ENCODE measurements at places on chromosomes 5 and 9. TPM values are rescaled to one million over a fixed set of nuclear protein-coding genes. Genes with fewer than 3 reads are reported as not detected.
A peak's percentile ranks its signal among the peaks of the same experiment; 100 is the strongest.

ADAMTS12 gene
- 51.3 TPM for total RNA-seq

GSN gene
- total RNA-seq, result 461 TPM

DNA sequence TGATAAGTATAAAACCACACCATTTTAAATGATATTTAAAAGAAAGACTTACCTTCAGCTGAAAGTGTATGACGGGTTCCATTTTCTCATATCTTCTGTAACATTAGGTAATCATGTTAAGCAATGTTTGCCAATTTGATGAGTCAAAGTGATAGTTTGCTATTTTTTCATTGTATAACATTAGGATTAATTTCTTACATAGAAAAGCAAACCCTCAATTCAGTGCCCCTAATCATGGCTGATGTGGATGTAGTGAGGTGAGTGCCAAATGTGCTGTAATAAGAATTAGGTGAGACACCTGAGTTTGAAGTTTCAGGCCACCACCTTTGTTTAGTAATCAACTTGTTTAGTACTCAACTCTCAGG lies 68.0 kb downstream of the UNC13B start:
- DNase-seq, result no peak

SLC34A3 gene
- not detected for total RNA-seq

DNA sequence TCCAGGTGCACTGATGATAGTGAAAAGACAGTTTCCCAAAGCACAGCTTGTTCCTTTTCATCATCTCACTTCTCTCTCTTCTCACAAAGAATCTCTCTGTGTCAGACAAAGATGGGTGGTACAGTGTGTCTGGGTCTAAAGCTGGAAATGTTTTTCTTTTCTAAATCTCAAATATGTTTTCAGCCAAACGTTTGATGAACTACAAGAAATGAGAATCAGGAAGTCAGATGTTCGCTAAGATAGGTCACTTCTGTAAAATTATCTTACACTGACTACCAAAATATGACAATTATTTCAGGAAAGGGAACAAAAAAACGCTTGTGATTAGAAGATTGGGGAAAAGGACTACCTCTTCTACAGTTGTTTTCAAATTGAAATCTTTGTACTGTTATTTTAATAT lies 708.8 kb downstream of the PTPRD start:
- no peak for DNase-seq

DNA sequence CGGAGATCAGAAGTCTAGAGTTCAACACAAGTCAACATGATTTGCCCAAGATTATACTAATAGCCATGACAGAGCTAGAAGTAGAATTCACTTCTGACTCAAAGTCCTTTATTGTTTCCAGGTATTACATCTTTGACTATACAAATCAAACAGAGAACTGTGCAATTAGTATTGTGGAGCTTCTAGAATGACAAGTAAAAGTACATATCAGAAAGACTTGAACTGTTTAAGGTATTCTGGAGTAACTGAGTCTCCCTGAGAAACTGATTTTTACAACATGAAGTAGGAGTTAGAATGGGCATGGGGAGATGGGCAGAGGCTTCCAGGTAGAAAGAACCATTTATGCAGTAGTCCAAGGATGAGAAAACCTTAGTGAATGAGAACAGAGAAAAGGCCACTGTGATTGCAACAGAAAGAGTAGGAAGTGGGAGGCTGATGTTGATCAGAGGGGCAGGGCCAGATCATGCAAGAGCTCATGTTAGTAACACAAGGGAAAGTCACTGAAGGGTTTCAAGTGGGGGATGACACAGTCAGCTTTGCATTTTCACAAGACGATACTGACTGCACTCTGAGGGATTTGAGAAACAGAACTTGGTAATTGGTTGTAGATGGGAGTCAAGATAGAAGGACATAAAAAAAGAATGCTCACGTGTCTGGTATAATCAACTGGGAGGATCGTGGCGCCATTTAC lies 280.7 kb downstream of the RFX3 start:
- DNase-seq, result no peak

PCDHA9 gene
- under 0.01 TPM for total RNA-seq

- DNase-seq, result no peak
Measured at GRCh38 chr5:141976176-141976575, 7.3 kb downstream of the RNF14 start.

SEMA6A gene
- total RNA-seq, result 0.36 TPM

DNA sequence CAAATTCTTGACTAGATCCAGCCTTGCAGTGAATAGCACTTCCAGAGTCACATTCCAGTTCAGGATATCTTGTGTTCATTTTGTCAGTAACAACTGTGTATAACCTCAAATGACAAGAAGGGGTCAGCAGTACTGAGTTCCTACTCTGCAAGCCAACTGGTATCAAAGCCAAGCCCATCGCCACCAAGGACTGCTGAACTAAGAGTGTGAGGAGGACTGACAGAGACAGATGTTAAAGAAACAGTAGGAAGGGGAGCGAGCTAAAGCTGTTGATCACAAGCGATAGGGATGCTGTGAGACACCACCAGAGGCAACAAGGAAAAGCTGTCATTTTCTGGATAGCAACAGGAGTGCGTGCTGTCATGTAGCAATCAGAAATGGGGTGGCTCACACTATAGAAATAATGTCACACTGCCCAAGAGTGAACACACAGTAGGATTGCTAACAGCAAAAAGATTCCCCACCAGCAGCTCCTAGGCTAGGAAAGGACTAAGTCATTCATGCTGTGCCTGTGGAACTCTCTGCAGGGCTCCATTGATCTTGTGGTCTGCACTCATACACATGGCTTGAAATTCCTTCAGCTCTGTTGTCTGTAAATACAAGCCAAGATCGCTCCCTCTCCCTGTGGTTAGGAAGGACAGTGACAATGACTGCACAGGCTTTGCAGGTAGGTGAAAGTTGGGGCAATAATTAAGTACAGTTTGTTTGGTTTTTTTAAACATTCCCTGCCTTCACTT lies 658.6 kb downstream of the NR2F1-AS1 start:
- DNase-seq, result no peak

GRCh38 chr5:33490071-33490665 lies 49.4 kb downstream of the TARS1 start:
- no peak for DNase-seq

GRCh38 chr5:174386846-174387245 lies 337.5 kb upstream of the MSX2 start:
- DNase-seq, result no peak

- DNase-seq, result peak; percentile 13
Measured at GRCh38 chr9:125784286-125785049, 37.3 kb downstream of the PBX3 start.

TMEM215 gene
- total RNA-seq, result not detected

DNA sequence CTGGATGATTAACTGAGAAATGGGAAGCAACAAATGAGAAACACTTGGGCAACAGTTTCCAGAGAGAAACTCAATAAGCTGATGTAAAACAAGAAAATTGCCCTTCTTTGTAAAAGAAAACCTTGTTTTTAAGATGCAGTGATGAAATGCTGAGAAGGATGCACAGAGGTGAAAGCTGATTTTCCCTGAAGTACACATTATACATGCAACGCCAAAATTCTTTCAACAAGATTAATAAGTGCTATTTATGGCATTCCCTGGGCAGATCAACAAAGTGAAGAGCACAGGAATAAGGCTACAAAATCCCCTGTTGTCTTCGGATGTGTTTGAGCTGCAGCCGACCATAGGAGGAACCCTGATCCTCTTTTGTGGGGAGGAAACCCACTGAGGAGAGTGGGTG lies 208.0 kb upstream of the ANKH start:
- no peak for DNase-seq

- no peak for DNase-seq
Measured at GRCh38 chr9:124330011-124330697, 72.4 kb downstream of the NEK6 start.

DNA sequence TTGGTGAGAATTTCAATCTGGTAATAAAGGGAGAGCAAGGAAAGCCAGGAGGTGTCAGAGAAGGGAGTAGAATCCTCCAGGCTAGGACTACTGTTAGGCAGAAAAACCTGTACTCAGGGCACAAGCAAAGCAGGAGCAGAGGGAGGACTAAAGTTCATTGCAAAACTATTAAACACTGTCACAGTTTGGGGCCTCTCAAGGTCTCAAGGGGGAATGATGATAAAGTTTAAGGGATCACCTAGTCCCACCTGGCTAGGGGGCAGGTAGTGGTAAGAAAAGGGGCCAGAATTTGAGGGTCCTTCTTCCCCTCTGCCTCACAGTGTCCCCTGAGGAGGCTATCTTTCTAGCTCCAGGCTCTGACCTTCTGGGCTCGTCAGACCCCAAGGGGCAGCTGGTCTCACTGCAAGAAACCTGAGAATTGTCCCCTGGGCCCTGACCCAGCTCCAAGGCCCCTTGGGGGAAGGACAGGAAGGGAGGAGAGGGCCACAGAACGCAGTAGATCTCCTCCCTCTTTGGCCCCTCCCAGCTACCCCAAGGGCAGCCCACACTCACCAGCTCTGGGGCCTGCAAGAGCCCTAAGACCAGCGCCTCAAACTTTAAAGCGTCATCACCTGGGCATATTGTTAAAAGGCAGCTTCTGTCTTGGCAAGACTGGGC lies 974 bp downstream of the CCDC69 start:
- no peak for DNase-seq

RASEF gene
- under 0.01 TPM for total RNA-seq
